Stimulated activated CD4-positive, alpha-beta T cell treated with anti-CD3 and anti-CD28 coated beads, Interleukin-15, amount 100 ng/mL, for 1 hour (primary cell): ENCODE measurements at places on chromosomes 7 and 10.

GRCh38 chr10:9209105-9209798 lies 1154.8 kb downstream of the GATA3 start:
- DNase-seq, result peak; percentile 46

- DNase-seq, result no peak
Observed at GRCh38 chr10:125455855-125456254, 227.1 kb downstream of the TEX36 start.

DNA sequence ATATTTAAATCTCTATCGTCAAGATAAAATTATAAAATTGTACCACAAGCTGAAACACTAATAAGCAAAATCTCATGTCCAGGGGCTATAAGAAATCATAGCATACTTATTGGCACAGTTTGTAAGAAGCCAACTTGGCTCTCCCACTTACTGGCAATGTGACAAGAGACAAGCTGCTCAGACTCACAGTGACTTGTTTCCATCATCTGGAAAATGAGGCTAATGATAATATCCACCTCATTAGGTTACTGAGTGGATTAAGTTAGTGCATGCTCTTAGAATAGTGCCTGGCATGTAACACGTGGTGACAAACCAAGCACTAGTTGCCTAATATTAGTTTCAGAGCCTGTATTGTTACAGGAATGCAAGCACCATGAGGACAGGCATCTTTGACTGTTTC lies 234.4 kb downstream of the GLI3 start:
- no peak for DNase-seq

GRCh38 chr7:75638594-75639070 lies 100.1 kb downstream of the HIP1 start:
- no peak for DNase-seq

DNA sequence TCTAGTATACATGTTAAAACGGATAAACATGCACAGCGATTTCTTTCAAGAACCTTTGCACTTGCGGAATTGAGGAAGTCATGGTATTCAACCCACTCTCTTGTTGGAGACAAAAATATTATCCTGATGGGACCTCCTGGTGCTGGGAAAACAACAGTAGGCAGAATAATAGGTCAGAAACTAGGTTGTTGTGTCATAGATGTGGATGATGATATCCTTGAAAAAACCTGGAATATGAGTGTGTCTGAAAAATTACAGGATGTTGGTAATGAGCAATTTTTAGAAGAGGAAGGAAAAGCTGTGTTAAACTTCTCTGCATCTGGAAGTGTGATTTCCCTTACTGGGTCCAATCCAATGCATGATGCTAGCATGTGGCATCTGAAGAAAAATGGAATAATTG lies 6.9 kb downstream of the THNSL1 start:
- no peak for DNase-seq

- DNase-seq, result no peak
Observed at GRCh38 chr7:101567230-101567629, 61.9 kb downstream of the MYL10 start.

- DNase-seq, result no peak
Observed at GRCh38 chr7:77687100-77687746, 9.0 kb upstream of the RSBN1L start.

GRCh38 chr7:17645500-17645899 lies 294.8 kb downstream of the SNX13 start:
- no peak for DNase-seq

DNA sequence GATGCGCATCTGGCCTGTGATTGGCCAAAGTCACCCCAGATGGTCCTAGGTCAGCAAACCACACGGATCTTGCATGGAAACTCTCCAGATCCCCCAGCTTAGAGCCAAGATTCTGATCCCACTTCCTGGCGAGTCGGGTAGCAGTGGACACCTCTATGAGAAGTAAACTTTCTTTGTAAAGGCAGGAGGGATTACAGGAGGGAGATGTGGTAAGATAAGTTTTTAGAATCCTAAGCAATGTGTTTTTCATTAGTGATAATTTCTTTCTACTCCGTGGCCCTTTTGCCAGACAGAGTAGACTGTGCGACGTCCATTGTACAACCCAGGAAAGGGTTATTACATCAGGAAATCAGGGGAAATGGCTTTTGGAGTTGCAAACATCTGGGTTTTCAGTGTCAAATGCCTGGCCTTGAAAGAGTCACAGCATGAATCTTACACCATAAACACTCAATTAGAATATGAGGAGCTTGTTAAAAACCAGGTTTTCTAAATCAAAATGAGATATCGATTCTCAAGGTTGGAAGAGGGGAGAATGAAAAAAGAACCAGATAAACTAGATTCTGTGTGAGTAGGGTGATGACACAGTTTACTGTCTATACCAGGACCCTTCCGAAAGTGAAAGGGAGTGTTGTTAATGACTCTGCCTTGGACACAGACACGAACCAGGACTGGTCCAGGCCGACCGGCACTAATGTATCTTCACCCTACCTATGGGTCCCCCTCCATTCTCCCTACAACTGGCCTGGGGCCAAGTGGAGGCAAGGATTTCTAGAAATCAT lies 61.9 kb upstream of the WAC start:
- DNase-seq, result no peak

DNA sequence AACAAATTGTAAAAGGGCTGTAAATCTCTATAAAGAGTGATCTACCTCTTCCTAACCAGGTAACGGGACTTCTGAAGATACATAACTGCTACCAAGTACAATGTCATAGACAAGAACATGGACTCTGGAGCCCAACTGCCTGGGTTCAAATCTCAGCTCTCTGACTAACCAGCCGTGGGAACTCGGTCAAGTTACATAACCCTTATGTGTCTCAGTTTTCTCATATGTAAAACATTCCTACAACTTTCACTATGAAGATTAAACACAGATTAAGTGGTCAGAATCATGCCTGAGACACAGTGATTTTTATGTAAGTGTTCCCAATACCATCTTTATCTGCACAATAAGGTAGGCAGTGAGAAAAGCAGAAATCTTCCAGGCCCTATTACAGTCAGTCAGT lies 52.6 kb downstream of the ITGB1 start:
- no peak for DNase-seq

DNA sequence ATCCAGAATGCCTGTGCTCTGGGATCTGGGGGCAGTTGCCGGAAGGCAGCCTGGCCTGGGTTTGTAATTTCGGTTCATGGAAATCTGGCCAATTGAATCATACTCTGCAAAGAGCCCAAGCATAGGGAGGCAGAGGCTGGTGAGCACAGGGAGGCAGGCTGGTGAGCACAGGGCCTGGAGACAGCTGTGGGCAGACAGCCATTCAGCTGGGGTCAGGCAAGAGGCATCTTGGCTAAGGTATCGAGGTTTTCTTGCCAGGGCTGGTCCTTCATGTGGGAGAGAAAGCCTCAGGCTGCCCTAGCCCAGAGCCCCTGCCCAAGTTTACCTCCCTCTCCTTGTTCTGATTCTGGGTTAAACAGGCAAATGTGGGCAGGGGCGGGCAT lies 63.7 kb upstream of the BAIAP2L1 start:
- no peak for DNase-seq

- no peak for DNase-seq
Observed at GRCh38 chr10:47339186-47339735, 8.9 kb upstream of the RBP3 start.

DNA sequence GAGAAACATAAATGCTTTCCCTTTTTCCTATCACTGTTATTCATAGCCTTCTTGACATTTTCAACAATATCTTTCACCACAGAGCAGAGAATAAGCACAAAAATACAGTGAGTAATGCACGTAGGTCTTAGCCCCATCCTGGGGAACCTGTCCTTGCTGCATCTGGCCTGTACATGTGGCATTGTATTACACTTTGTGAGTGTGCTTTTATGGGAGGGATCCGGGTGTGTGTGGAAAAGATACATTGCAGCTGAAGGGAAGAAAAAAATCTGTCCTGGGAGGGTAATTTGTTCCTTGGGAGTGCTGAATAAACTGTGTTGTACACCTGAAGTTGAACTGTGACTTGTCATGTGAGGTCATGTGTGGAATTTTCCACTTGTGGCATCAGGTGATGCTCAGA lies 422.7 kb upstream of the LRGUK start:
- no peak for DNase-seq

- no peak for DNase-seq
Observed at GRCh38 chr10:100565206-100565985, 29.7 kb downstream of the HIF1AN start.

- DNase-seq, result no peak
Observed at GRCh38 chr7:98823226-98823625, 46.6 kb downstream of the TMEM130 start.

DNA sequence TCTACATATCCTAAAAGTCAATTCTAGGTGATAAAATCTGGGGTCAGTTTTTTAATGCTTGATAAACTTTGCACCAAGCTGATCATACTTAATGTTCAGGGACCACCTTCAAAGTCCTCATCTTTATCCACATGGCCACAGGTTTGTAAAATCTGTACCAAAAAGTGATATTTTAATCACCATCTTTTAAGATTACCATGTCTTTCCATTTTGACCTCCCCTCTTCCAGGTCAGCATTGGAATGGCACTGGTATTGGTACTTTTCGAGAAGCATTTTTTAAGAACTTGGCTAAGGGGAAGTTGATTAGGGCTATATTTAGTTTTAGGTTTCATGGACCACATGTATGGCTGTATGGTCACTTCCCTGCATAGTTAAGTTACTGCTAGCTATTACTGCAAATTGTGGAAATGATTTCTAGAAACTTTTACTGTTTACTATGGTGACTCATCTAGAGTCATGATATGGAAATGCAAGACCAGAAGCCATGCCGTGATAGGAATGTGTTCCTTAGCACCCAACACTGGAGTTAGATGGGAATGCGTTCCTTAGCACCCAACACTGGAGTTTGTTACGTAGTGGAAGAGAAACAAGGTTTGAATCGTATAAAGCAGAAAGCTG lies 50.8 kb upstream of the ABLIM1 start:
- DNase-seq, result no peak

DNA sequence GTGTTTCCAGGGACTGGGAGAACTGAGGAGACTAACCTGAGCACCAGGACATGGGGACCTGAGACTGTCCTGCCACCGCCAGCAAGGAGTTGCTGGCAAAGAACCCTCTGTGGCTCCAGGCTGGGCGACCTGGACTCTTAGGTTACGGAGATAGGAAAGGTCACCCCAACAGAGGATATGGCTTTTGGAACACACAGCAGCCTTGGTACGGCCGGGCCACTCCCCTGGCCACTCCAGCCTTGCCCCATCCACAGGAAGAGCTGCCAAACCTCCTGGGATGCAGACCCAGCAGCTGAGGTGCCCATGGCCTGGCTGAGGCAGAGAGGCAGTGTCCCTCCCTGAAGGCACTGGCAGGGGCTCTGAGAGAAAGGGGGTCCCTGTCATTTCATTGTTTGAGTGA lies 137.8 kb downstream of the OAT start:
- no peak for DNase-seq

- DNase-seq, result no peak
Observed at GRCh38 chr10:129331207-129331838, 135.7 kb upstream of the MGMT start.

- DNase-seq, result no peak
Observed at GRCh38 chr10:58531084-58531695, 18.5 kb downstream of the BICC1 start.

GRCh38 chr10:124827474-124827873 lies 25.9 kb downstream of the ABRAXAS2 start:
- DNase-seq, result no peak

GRCh38 chr10:5532307-5532605 lies 7.5 kb downstream of the CALML3 start:
- DNase-seq, result no peak

- DNase-seq, result no peak
Observed at GRCh38 chr10:120039826-120040225, 147.3 kb downstream of the SEC23IP start.

DNA sequence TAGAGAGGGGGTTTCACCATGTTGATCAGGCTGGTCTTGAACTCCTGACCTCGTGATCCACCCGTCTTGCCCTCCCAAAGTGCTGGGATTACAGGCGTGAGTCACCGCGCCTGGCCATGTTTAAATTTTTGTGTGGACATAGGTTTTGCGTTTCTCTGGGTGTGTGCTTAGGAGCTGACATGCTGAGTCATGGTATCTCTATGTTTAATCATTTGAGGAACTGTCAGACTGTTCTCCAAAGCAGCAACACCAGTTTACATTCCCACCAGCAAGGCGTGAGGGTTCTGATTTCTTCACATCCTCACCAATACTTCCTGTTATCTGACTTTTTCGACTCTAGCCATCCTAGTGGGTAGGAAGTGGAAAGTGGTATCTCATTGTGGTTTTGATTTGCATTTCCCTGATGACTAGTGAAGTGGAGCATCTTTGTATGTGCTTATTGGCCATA lies 153.7 kb downstream of the DNAJB6 start:
- DNase-seq, result no peak

DNA sequence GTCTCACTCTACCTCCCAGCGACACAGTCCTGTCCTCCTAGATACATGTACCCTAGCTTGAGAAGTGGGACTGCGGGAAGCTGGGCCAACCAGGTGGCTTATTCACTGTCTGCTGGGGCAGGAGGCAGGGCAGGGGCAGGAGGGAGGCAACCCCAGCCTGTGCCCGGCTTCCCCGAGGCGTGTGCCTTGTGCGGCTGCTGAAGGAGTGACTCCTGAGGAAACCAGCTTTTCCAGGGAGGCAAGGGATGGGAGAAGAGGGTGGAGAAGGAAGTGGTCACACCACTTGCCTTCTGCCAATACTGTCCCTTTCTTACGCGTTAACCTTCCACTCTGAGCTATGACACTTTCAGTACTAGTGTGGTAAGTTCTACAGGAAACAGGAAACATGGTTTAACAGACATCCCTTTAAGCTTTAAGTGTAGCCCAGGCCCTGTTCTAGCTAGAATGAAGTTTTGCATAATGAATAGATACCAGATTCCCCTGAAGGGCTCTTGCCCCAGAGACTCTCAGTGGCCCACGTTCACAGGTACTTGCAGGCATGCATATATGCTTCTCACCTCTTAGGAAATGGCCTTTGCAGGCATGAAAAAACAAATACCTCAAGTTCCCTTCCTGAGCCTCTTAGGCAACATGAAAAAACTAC lies 40.6 kb downstream of the SYPL1 start:
- DNase-seq, result no peak
